ENCODE measurements at places on chromosomes 3 and 15.
A peak's percentile ranks its signal among the peaks of the same experiment; 100 is the strongest.

- DNase-seq = peak; percentile 79
Measured at GRCh38 chr3:56988458-56989168, 71.9 kb upstream of the SPATA12 start.

DNA sequence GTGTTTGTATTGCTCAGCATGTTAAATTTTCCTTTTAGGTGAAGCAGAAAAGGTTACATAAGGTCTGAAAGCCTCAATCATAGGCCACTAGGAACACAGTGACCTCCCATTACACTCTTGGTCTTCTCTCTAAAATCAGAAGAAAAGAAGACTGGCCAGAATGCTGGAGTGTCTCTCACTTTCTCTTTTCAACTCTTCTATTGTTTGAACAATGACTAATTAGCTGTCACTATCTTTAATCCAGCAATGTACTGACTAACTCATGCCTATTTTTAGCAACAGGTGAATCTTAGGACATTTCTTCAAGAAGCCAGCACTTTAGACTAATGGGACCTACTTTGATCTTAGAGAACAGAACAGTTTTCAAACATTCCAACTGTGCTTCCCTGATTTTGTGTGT lies 142.8 kb downstream of the TGFBR2 start:
- no peak for DNase-seq

GRCh38 chr15:85805420-85805819 lies 10.7 kb upstream of the KLHL25 start:
- DNase-seq = no peak

DNA sequence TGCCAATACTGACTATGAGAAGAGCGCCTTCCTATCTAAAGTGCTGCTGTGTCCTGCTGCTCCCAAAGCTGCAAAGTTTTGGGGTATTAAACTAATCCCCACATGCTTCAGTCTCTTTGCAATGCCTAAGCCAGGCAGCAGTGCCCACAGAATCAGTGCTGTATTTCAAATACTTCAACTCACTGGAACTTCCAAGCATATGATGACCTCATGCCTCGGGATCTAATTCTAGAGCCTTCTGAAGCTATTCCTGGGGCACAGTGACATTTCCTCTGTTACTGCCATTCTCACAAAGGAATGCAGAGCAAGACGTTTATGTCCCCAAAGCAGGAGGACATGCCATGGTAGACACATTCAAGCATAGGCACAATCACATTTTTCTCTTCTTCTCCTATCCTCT lies 78.5 kb downstream of the CD200 start:
- no peak for DNase-seq

- DNase-seq = no peak
Measured at GRCh38 chr3:58536501-58537411, at the start of gene ACOX2. Gene ACOX2, minus strand, starts transcription at chr3:58537190. Its CDS starts 2,084 bp downstream, at chr3:58535106.

GRCh38 chr3:142706321-142707127 lies 17.3 kb upstream of the TRPC1 start:
- no peak for DNase-seq

DNA sequence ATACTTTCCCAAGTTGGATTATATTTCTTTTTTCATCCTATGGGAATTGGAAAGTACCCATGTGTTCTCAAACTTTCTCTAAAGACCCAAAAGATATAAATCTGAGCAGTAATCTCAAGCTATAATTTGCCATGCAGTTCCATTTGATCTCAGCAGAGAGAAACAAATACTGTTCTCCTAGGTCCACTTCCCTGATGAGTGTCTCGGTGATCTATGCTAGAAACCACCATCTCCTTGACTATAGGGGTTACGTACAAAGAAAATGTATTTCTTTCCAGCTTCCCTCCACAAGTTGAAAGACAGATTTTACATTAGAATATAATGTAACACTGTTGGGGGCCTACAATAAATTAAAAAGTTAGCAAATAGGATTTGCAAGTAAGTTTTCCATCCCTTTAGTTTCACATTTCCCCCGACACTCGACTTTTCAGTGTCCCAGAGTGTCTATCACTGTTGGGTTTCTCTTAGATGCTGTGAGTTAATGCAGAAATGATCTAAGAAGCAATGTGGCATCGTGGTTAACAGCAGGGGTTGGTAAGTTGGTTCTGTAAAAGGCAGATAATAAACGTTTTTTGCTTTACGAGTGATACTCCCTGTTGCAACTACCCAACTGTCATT lies 465.1 kb upstream of the CFAP20DC start:
- no peak for DNase-seq

GRCh38 chr3:125356140-125357026 lies 18.7 kb downstream of the ZNF148 start:
- DNase-seq = no peak

DNA sequence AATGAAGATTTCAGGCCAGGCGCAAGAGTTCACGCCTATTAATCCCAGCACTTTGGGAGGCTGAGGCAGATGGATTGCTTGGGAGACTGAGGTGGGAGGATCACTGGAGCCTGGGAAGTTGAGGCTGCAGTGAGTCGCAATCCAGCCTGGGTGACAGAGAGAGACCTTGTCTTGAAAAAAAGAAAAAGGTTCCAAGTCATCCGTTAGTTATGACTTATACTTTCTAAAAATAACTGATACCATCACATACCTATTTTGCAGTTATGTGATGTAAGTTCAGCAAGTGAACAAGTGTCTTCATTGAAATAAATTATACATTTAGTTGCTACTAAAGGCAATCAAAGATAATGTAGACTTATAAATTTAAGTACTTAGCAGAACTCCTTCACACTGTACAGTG lies 22.1 kb downstream of the CLPX start:
- no peak for DNase-seq

DNA sequence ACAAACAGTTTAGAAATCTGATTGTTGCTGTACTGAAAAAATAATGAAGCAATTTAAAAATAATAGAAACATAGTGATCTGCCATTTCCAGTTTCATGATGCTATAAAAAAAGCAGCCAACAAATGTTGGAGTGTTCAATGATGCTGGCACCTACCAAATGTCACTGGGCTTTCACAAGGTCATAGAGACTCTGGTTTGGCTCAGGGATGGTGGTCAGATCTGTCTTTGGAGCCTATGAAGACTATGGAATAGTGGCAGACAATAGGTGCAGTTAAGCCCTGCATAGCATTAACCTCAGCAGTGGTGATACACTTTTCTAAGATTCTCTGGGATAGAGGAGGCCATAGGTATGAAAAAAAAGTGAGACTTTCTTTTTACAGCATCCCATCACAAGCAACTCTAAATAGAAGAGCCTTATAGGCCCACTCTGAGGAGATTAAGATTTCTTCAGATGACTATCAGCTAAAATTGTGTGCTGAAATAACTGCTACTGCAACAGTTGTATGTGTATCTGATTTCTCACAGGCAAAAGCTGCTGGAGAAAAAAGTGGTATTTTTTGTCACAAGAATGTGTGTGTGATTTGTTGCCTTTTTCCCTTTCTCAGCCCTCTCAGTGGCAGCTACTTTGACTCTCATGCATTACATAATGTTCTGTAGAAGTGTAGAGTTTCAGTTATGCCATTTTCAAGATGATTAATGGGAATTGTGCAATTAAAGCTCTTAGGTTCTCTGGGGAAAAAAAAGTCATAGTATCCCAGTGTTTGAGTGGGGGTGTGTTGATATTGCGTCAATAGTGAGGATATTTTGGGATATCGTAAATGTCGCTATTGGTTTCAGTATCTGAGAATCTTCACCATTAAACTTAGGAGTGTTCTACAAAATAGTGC lies 137.4 kb downstream of the MBNL1 start:
- no peak for DNase-seq

- peak; percentile 56 for DNase-seq
Measured at GRCh38 chr3:23805633-23806533, at the start of gene UBE2E1. Gene UBE2E1, plus strand, starts transcription at chr3:23805955. Its CDS starts 1,315 bp downstream, at chr3:23807270.

GRCh38 chr3:4716706-4717362 lies 223.7 kb downstream of the ITPR1 start:
- no peak for DNase-seq

GRCh38 chr15:100720406-100720967 lies 118.1 kb downstream of the ASB7 start:
- no peak for DNase-seq

- DNase-seq = no peak
Measured at GRCh38 chr3:24088782-24089181, 143.7 kb downstream of the NR1D2 start.

DNA sequence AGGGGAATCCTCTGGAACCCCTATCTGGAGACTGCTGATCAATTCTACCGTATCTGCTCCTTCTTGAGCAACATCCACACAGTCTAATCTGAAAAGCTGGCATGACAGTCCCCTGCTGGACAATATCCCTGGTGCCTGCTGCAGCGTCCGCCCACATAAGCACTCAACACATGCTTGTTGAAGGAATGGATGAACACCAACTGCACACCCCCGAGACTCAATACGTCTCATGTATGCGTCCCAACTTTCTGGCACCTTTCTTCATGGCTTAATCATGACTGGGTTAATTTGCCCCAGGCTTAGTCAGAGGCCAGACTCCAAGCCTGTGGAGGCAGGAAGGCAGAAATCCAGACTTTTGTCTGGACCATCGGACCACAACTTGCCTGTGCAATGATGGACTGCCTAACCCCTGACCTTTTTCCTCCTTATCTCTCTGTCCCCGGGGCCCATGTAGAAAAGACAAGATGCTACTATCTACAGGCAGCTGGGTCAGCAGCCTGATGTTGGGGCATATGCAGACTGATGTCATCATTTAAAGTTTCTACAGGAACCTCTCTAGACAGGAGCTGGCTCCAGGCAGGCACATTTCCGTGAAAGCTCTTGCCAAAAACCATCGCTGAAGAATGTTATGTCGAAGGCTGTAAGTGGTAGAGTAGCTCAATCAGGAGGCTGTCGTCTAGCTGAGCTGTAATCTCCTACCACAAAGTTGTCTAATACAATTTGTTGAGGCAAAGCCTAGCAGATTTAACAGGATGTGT lies 114.1 kb upstream of the TPM1 start:
- peak; percentile 79 for DNase-seq

- DNase-seq = peak; percentile 71
Measured at GRCh38 chr3:52798978-52799476, 4.4 kb downstream of the ITIH3 start.

- no peak for DNase-seq
Measured at GRCh38 chr15:101092156-101092866, 159.5 kb downstream of the CHSY1 start.
